ENCODE measurements at places on chromosomes 4 and X. TPM values are rescaled to one million over a fixed set of nuclear protein-coding genes. Genes with fewer than 3 reads are reported as not detected.

- no peak for DNase-seq
Measured at GRCh38 chr4:11549525-11549924, 120.8 kb upstream of the HS3ST1 start.

- no peak for DNase-seq
Measured at GRCh38 chr4:183506389-183506735, 1.5 kb downstream of the ING2 start.

GRCh38 chrX:54172455-54172854 is 10.6 kb downstream of the FAM120C start:
- no peak for DNase-seq

GRCh38 chrX:129984111-129984958 is 1.9 kb downstream of the BCORL1 start:
- DNase-seq = no peak

DNA sequence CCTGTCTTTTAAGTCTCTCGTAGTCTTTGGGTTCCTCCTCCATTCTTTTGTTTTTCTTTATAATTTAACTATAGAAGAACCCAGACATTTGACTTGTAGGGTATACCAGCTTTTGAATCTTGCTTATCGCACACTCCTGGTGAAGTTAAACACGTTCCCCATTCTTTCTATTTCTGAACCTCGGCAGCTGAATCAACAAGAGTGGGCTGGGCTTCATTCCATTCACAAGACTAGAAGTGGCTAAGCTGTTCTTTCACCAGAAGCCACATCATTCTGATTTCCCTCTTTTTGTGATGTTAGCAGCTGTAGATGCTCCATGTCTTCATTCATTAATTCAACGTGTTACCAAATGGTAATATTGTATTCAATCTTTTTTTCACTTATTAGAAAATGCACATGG is 167.9 kb downstream of the CORIN start:
- DNase-seq = no peak

GRCh38 chr4:54077812-54078211 is 13.4 kb upstream of the CHIC2 start:
- no peak for DNase-seq

GRCh38 chr4:80790152-80790551 is 240.4 kb upstream of the BMP3 start:
- DNase-seq = no peak

DNA sequence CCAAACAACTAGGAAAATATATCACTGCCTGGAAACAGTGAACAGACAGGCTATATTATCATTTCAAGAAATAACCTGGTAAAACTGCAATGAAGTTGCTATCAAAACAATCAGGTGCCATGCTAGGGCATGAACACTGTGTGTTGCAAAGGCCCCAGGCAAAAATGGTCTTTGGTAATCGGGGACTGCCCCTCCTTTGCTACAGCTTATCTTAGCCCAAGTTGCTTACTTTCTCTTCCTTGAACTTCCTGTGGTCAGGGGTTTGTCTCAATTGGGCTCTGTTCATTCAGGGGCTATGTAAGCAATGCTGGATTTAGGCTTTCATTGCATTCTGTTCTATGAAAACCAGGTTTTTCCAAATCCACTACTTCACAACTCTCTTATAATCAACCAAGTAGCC is 30.4 kb downstream of the SCML1 start:
- DNase-seq = peak; percentile 19

DNA sequence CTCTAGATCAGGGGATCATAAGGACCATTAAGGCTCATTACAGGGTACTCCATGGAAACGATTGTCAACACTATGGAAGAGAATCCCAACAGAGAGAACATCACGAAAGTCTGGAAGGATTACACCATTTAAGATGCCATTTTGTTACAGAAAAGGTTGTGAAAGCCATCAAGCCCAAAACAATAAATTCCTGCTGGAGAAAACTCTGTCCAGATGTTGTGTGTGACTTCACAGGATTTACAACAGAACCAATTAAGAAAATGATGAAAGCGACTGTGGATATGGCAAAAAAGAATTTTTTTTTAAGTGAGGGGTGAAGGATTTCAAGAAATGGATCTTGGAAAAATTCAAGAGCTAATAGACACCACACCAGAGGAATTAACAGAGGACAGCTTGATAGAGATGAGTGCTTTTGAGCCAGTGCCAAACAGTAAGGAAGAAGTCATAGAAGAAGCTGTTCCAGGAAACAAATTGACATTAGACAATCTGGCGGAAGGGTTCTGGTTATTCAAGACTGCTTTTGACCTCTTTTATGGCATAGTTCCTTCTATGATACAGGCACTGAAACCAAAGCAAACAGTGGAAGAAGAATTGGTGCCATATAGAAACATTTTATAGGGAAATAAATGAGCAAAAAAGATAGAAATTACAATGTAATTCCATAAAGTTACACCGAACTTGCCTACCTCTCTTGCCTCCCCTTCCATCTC is 17.3 kb upstream of the LSM6 start:
- no peak for DNase-seq

GRCh38 chrX:136076942-136077341 is 70.4 kb upstream of the FHL1 start:
- DNase-seq = no peak

DNA sequence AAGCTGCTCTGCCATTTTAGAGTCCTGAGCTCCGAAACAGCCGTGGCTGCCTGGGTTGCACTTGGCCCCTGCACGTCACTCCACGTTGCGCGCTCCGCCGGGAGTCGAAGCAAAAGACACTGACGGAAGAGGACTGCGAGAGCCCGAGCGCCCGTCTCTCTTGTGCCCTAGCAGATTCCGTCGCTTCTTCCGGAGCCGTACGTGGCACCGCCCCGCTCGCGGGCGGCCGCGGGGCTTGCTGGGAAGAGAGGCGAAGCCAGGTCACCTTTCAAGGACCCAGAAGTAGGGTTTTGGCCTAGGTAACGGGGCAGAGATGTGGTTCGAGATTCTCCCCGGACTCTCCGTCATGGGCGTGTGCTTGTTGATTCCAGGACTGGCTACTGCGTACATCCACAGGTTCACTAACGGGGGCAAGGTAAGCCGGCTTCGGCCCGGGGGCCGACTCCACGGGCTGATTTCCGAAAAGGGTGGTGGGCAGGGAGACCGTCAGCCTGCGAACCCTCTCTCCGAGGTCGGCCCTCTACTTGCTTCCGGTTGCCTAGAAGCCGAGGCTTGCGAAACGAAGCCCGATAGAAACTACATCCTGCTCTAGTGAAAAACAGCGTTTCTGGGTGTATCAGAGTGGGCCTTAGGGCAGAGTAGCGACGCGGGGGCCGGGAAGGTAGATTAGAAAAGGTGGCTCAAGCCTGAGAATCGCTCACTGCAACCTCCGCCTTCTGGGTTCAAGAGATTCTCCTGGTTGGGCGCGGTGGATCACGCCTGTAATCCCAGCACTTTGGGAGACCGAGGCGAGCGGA is at the start of the genes NDUFA1 and RNF113A:
TSS of gene NDUFA1 (plus strand) at position 234 of the 797 bp plus-strand sequence. CDS start at position 314, 80 bp downstream.
TSS of gene RNF113A (minus strand) at position 135 of the 797 bp plus-strand sequence. CDS start at position 15, 120 bp downstream.
- DNase-seq = peak; percentile 86

- DNase-seq = no peak
Measured at GRCh38 chrX:68918202-68918601, 89.4 kb downstream of the EFNB1 start.

- DNase-seq = no peak
Measured at GRCh38 chrX:31132821-31133241, 61.0 kb upstream of the FTHL17 start.

DNA sequence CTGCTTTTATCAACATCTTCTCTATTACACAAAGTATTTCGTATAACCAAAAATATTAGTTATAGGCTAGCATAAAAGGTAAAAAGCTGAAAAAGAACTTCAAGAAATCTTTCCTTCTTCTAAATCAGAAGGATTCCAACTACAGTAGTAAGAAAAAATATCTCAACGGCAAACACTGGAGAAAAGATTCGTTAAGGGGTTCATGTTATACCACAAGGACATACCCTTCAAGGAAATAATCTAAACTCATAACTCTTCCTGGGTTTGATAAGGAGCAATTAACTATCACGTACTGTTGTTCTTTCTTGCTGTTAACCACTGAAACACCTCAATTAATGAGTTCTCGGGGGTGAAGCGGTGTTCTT is 1.5 kb downstream of the SMIM14 start:
- no peak for DNase-seq

DNA sequence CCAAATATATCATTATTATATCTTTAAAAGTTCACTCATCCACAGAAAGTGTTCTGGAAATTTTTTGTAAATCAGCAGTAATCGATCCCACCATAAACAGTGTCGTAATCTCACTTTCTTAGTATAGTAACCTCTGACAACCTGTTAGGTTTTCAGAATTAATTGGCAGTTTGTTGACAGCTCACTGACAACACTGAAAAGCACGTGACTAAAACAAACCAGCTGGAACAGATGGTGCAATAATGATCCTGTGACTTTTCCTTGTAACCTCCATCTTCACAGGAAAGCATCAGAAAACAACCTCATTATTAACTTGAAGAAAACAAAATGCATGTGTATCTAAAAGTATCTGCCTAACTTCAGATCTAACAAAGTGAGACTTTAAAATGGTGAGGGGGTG is 48.5 kb downstream of the FSTL5 start:
- DNase-seq = peak; percentile 5

DNA sequence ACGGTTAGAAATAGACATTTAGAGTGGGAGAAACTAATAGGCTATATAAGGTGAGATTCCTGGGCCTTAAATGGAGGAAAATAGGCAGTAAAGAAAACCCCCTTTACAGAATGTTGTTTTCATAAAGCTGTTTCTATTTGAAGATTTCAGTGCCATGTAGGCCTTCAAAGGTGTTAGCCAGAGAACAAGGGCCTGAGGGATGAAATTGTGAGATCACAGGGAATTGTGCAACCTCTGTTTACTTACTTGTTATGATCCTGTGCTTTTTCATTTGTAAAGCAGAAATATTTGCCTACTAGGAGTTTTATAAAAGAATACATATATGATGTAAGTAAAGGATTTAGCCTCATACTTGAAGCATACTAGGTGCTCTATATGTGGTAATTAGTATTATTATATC is 272.9 kb upstream of the ARX start:
- DNase-seq = peak; percentile 61

- DNase-seq = peak; percentile 36
Measured at GRCh38 chr4:92303621-92304027, at the start of gene GRID2. Gene GRID2, plus strand, starts transcription at chr4:92303966.

GRCh38 chrX:118373538-118373937 is 27.6 kb downstream of the WDR44 start:
- no peak for DNase-seq

DNA sequence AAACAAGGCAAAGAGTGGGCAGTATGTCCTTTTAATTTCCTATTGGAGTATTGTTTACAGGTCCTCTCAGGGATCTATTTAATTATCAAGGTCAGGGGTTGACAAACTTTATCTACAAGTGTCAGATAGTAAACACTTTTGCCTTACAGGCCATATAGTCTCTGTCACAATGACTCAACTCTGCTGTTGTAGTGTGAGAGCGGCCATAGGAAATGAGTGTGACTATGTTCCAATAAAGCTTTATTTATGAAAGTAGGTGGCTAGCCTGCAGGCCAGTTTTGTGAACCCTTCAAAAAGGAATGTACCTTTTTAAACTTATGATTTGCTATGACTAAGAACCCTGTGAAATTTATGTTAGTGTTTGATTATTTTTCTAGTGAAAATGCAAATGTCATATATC is 156.1 kb downstream of the GPAT3 start:
- peak; percentile 32 for DNase-seq

DNA sequence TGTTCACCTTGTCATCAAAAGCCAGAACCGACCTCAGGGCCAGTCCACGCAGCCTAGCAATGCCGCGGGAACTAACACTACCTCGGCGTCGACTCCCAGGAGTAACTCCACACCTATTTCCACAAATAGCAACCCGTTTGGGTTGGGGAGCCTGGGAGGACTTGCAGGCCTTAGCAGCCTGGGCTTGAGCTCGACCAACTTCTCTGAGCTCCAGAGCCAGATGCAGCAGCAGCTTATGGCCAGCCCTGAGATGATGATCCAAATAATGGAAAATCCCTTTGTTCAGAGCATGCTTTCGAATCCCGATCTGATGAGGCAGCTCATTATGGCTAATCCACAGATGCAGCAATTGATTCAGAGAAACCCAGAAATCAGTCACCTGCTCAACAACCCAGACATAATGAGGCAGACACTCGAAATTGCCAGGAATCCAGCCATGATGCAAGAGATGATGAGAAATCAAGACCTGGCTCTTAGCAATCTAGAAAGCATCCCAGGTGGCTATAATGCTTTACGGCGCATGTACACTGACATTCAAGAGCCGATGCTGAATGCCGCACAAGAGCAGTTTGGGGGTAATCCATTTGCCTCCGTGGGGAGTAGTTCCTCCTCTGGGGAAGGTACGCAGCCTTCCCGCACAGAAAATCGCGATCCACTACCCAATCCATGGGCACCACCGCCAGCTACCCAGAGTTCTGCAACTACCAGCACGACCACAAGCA is 898 bp downstream of the UBQLN2 start:
- peak; percentile 58 for DNase-seq

GRCh38 chr4:150256225-150256620 is 178.0 kb downstream of the DCLK2 start:
- no peak for DNase-seq

- no peak for DNase-seq
Measured at GRCh38 chr4:123706973-123707372, 310.4 kb downstream of the SPRY1 start.

GRCh38 chr4:150008546-150008945 is 69.7 kb upstream of the DCLK2 start:
- no peak for DNase-seq

DNA sequence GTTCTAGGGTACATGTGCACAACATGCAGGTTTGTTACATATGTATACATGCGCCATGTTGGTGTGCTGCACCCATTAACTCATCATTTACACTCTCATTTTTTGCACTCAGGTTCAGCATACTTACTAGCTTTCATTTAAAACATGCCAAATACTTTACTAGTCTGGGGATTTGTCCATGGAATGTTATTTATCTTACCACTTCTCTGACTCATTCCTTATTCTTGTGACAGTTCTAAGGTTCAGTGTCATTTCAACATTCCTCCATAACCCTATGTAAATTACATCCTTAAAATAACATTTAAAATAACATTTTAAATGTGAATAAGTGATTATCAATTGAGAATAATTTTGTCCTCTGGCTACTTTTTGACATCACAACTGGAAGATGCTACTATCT is 19.5 kb upstream of the SYTL5 start:
- DNase-seq = peak; percentile 14

DNA sequence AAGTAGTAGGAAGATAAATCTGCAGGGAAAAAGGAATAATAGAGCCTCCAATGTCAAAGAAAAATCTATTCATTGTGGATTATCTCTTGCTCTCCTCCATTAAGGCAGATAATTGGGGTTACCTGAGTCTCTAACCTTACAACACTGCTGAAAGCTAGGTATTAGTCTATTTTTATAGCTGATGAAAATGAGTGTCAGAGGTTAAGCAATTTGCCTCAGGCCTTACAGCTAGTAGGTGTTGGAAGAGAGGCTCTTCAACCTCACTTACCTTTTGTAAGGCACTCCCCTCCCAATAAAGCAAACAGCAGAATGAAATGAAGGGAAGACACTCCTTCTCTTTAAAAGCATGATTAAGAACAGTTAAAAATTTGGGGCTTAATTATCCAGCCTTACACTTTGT is 45.4 kb upstream of the GAB1 start:
- peak; percentile 23 for DNase-seq

The SLC7A11 gene
- total RNA-seq = 153 TPM

The TASL gene
- total RNA-seq = not detected

The HELQ gene
- total RNA-seq = 12.8 TPM

The CENPE gene
- total RNA-seq = 32.4 TPM

The RAB41 gene
- not detected for total RNA-seq

The UGT2B11 gene
- not detected for total RNA-seq

The AMOT gene
- total RNA-seq = not detected

The MAP3K15 gene
- total RNA-seq = not detected

The FGFR3 gene
- total RNA-seq = 2.5 TPM

Data from MCF 10A (cell line).